ENCODE measurements at places on chromosomes 7 and 10.

GRCh38 chr7:45721686-45722598, 147.8 kb downstream of the ADCY1 start:
- no peak for DNase-seq

DNA sequence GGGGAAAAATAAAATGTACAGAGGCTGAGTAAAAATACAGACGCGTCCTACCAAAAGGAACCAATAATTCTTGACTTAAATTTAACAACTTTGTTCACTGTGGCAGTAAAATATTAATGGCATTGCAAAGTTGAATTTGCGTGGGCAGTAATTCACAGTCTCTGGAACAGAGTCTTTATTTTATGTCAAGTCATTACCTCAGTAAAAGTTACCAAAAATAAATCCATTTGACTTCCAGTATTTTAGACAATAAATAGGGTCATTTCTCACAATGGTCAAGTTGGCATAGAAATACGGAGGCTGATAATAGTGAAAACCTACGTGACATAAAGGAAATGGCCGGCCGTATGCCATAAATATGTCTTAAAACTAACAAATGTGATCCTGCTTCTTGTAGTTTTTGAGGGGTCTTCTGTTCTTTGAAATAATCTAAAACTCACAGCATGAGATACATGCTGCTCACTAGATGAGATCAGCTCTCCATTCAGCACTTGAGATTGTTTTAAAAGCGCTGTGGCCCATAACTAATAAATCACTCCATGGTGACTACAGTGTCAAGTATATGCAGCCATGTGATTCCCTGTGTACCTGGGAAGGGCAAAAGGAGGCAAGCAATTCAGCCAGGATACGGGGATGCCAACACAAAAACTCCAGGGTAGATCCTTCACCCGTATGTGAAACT, 75.3 kb downstream of the DOCK4 start:
- DNase-seq: no peak

GRCh38 chr7:7834761-7835160, 116.4 kb upstream of the RPA3 start:
- no peak for DNase-seq

GRCh38 chr7:37494926-37495325, 46.3 kb upstream of the ELMO1 start:
- DNase-seq: no peak

- no peak for DNase-seq
Measured at GRCh38 chr7:159117366-159118196, 27.1 kb downstream of the VIPR2 start.

- no peak for DNase-seq
Measured at GRCh38 chr7:87653178-87653577, 25.0 kb downstream of the RUNDC3B start.

DNA sequence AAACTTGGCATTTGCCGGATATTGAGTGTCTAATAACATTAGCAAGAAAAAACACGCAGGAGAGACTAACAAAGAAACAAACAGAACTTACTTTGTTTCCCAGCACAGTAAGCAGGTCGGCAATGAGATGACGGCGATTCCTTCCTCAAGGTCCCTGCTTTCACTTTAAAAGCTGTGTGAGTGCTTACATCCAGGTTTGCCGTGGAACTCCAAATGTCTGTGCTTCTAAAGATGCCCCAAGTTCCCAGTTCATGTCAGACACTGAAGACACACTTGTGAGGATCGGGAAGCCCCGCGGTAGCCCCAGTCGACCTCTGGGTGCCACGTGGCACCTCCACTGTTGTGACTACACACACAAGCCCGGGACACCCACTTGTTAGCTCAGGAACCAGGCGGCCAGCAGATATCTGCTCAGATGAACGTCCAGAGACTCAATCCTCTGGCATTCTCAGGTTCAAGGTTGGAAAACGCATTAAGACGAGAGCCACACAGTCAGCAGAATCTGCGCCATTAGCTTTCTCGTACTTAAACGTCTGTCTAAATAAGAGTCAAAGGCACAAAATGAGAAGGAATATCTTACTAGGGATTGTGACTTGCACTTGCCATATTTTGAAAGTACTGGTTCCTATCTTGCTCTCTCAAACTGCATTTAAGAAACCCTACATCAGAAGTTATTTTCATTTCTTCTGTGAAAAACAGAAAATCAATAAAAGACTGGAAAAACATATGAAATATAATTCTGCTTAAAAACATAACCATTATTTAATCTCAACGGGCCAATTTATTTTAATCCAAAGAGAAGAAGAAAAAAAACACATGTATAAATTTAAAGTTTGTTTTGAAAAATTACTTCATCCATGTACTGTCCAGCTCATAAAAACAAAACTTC, 207.6 kb upstream of the KLF14 start:
- DNase-seq: no peak

DNA sequence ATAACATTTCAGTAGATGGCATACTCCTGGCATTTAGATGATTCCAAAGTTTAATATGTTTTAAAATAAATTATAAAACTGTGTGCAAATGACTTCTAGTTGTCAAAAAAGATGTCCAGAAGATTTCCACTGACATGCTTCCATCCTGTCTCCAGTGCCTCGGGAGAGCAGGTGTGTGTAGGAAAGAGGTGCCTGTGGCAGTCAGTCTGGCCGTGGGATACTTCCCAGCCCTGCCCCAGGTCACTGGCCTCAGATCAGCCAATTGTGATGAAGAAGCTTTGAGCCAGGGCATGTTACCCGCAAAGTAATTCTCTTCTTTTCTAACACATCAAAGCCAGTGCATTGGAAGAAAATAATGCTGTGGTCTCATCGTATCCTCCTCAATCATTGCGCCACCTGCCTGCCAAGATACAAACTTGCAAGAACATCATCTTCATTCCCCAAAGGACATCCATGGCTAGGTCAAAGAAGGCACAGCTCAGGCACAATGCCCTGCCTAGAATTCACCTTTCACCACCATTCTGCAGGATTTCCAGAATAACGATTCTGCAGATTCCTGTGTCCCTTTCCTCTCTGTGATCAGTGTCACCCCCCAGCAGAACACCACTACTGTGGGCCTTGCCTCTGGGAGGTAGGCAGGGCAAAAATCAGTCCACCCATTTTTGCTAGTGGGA, 6.3 kb upstream of the KCNMA1 start:
- no peak for DNase-seq

DNA sequence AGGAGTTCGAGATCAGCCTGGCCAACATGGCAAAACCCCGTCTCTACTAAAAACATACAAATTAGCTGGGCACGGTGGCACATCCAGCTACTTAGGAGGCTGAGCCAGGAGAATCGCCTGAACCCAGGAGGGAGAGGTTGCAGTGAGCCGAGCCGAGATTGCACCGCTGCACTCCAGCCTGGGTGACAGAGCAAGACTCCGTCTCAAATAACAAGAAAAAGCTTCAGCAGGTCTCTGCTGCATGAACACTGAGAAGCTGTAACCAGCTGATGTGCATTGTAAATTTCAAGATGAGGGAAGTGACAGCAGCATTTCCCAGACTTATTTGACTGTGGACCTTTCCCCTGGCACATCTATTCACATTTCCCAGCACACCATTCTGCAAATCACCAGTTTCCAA, 222.0 kb downstream of the CALN1 start:
- DNase-seq: no peak

GRCh38 chr7:100396421-100396982, 23.2 kb downstream of the PILRA start:
- DNase-seq: no peak

- no peak for DNase-seq
Measured at GRCh38 chr10:66586897-66587679, 338.7 kb upstream of the LRRTM3 start.

- DNase-seq: no peak
Measured at GRCh38 chr7:136142583-136142982, 165.4 kb upstream of the MTPN start.

DNA sequence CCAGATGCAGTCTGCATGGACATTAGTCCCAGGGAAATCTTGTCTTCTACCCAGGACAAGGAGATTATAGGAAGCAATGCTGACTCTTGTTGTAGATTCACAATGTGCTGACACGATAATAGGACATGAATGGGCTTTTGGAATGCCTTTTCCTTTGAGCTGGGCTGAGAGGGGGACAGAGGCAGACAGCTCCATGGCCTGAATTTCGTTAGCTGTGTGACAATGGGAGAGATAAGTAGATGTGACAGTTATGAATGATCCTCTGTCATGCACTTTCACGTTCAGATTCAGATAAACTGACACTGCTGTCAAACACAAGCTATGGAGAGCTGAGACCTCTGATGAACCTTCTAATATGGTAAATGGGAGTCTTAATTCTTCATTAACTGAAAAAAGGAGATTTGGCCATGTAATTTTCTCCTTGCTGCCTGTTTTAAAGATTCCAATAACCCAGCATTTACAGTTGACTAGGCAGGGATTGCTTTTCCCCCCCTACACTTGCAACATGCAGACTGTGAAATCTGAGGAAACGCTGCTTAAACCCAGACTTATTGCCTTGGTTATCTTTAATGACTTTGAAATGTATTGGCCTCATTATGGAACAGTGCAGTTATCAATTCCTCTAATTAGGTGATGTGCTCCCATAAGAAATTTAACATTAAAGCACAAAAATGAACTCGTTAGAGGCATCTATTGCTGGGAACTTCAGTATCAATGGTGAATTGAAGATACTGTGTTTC, 669.3 kb downstream of the AUTS2 start:
- DNase-seq: no peak

DNA sequence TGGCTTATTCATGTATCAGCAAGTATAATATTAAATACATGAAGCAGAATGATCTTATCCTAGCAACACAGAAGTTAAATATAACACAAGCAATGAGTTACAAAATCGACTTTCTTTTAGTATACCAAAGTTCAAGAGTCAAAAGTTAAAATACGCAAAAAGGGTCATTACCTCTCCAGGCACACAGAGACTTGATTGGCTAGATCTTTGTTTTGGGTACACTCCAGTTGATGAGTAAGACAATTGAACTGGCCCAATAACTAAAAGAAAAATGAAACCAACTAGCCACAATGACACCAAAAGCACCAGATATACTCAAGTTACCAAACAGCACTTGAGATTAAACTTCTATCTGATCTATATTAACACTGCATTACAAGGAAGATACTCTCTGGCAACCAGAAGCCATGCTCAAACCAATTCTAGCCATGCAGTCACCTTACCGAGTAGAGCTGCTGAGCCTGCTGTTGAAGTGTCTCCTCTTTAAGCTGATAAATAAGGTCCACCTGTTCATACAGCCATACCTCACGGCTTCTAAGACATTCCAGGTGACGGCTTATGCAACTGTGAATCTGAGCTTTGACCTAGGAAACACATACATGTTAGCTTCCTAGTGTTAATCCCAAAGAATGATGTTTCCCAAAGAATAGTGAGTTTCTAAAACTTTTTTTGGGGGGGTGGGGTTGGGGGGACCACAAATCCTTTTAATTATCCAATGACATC, 15.6 kb downstream of the NCOA4 start:
- no peak for DNase-seq

GRCh38 chr7:95411666-95412065, 15.5 kb upstream of the PON3 start:
- no peak for DNase-seq

DNA sequence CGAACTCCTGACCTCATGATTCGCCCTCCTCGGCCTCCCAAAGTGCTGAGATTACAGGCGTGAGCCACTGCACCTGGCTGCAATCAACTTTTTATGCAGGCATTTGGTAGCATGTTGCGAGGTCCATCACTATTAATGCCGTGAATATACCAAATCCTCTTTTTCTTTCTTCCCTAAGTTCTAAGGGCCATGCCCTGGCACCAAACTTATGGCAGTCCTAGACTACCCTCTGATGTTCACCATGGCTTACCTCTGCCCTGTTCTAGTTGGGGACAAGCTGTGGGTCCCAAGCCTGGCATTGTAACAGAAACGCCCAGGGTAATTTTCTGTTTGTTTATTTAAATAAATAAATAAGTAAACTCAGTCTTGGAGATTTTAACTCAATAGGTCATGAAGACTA, 13.3 kb downstream of the PRSS2 start:
- no peak for DNase-seq

GRCh38 chr10:129104266-129105045, 362.6 kb upstream of the MGMT start:
- no peak for DNase-seq

DNA sequence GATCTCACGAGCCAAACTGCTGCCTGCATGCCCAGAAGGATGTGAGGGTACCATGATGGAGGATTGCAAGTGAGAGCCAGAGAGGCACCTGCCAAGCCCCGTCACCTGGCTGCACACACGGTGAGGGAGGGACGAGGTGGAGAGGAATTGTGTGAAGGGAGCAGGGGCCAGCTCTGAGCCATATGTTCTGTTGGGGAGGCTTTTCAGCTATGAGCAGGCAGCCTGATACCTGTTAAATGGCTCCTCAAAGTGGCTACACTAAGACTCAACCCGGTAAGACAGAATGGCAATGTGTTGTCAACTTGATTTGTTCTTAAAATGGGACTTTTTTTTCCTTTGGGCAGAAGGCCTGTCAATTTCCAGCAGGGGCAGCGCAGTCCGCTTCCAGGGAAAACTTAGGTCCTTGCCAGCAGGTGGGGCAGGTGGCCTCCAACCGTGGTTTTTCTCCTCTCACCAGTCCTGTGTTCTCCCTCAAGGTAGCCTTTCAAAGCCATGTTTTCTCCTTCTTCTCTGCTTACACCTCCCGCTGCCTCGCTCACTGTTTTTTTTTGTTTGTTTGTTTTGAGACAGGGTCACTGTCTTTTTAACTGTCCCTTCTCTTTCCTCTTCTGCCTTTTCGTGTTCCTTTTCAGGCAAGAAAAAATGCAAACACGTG, 57.7 kb upstream of the ZNRF2 start:
- DNase-seq: no peak

DNA sequence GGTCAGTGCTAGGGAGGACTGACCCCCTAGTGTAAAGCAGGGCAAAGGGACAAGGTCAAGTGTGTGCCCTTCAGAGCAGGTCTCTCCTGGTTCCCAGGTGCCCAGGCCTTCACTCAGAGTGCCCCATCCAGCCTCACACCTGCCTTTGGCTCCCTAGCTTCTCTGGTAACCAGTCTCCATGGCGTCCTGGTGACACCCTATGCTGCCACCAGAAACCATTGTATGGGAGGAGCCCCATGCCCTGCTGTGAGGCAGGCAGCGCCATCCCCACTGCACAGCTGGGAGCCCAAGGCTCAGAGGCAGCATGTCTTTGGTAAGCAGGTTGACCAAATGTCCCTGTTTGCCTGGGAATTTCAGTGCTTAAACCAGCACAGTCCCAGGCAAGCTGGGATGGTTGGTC, 33.1 kb upstream of the HMX3 start:
- DNase-seq: no peak

GRCh38 chr7:158955932-158956804, 99.8 kb downstream of the DYNC2I1 start:
- DNase-seq: no peak

DNA sequence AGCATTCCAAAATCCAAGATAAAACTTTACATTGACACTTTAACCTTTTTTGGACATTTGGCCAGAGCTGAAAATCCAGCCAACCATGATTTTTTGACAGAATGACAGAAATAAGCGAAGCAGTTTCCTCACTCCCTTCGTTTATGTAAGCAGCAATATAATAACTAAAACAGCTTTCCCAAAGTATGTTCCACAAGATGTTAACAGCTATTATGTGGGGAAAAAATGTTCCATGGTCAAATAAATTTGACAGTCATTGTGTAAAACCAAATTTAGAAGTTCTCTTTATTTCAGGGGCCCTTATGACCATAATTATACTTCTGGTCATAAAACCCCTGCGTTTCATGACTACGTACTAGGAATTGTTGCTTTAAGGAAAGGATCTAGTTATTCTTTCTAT, 416.5 kb downstream of the MAGI2 start:
- DNase-seq: no peak
